ENCODE measurements at places on chromosomes 1 and 21.

GRCh38 chr1:87151500-87152421 is 176.9 kb upstream of the LMO4 start:
- DNase-seq = no peak

GRCh38 chr1:232486454-232487207 is 143.3 kb downstream of the SIPA1L2 start:
- no peak for DNase-seq

DNA sequence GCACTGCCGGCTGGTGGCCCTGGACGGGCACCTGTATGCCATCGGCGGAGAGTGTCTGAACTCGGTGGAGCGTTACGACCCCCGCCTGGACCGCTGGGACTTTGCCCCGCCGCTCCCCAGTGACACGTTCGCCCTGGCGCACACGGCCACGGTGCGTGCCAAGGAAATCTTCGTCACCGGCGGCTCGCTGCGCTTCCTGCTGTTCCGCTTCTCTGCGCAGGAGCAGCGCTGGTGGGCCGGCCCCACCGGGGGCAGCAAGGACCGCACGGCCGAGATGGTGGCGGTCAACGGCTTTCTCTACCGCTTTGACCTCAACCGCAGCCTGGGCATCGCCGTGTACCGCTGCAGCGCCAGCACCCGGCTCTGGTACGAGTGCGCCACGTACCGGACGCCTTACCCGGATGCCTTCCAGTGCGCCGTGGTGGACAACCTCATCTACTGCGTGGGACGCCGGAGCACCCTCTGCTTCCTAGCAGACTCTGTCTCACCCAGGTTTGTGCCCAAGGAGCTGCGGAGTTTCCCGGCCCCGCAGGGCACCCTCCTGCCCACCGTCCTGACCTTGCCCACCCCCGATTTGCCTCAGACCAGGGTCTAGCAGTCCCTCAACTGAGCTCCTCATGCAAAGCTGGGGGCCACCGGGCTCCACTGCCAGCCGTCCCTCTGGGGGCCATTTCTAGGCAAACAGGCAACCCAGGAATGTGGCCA is 2.1 kb downstream of the KLHDC7A start:
- DNase-seq = no peak

DNA sequence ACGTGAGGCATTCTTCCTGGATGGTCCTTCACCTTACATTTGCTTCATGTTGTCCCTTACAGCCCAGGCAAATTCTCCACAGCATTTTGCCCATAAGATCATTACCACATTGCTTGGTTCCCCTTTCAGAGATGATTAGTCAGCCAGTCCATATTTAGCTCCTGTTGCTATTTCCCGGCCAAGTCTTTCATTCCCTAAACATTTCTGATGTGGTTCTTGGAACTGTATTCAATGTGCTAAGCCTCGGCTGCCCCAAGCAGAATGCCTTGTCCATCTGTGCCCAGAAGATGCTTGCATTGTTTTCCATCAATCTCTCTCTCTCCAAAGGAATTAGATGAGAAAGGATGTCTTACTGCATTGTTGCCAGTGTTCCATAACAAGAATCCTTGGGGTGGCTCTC is 420.9 kb upstream of the CAMK1G start:
- DNase-seq = no peak

- no peak for DNase-seq
Observed at GRCh38 chr1:185821612-185822385, 87.6 kb downstream of the HMCN1 start.

GRCh38 chr21:18041012-18041411 is 203.6 kb upstream of the CHODL start:
- DNase-seq = no peak

DNA sequence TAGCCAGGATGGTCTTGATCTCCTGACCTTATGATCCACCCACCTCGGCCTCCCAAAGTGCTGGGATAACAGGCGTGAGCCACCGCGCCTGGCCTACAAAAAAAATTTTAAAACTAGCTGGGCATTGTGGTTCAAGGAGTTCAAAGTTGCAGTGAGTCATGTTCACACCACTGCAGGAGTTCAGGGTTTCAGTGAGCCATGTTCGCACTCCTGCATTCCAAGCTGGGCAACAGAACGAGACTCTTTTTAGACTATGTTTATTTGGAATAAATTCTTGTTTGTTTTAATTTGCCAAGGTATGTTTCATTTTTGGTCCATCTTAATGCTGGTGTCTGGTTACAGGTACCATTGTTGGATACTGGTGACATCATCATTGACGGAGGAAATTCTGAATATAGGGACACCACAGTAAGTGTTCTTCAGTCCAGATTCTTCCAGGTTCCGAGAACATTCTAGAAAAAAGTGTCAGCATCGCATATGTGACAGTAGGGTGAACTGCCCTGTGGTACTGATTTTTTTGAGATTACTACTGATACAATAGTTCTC is 3.9 kb downstream of the PGD start:
- DNase-seq = no peak

DNA sequence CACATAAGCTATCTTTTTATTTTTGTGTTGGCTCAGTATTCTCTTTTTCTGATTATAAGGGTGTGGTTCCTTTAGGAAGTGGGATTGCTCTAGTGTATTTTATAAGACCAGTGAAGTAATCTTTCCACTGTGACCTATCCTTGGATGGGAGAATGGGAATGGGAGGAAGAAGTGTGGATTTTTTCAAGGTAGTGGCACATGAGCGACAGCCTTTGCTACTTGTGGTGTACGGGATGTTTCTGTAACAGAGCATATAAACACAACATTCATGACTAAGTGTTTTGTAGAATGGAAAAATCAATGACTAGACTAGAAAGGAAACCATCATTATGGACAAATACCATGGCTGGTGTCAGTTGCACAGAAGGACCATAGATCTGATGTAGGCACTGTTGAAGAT is 209.6 kb downstream of the GIPC2 start:
- DNase-seq = no peak

DNA sequence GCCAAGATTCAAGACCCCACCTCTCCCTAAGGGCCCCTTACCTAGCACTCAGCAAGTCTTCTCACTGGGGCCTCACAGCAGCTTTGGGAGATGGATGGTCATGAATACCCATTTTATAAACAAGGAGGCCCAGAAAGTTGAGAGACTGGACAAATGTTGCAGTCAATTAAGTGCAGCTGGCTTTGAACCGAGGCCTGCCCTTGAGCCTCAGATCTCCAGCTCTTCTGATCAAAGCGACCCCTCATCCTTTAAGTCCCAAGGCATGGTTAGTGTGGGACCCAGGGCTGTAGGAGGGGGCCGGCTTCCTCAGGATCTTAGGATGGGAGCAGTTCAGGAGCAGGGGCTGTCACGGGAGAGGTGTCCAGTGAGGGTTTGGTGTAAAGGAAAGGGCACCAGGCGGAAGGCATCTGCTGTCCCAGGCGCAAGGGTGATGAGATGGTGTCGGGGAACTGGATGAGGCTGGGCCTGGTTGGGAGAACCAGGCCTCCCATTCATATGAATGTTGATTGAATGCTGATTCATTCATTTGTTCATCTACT is 5.1 kb upstream of the MTFR1L start:
- DNase-seq = no peak

DNA sequence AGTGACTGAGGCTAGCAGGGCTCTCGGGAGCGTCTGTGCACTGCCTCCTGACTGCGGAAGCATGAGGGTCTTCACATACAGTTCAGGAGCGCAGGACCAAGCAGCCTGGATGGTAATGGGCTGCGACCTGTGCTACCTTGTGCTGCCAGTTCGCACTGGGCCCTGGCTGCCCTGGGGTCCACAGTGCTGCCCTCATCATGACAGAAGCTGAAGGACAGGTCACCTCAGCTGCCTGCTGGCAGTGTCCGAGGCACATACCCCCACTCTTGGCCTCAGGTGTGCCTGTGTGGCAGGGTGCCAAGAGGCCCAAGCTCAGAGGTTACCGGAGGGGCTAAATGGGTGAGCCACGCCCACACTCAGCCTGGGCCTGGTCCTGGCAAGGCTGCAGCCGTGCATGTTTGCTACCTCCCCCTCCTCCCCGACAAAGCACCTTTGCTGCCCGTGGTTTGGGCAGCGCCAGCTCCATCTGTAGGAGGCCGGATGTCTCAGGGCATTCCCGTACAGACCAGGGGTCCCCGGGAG is 4.4 kb downstream of the JMJD4 start:
- DNase-seq = no peak

DNA sequence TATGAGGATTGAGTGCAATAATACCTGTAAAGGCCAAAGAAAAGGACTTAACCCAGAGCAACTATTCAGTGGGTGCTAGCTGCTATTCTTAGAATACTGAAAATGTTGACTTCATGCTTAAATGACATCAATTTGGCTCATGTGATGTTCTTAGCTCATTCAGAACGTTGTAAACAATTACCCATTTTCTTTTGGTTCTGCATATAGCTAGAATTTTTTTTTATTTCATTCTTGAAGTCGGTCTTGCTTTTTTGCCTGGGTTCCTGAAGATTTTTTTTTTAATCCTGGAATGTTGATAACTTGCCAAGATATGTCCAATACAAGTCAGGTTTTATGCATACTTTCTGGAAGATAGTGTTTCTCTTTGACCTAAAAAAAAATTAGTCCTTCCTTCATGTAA is 772.0 kb downstream of the LTN1 start:
- DNase-seq = no peak

- DNase-seq = no peak
Observed at GRCh38 chr21:46195595-46196195, 11.4 kb upstream of the SPATC1L start.
